ENCODE measurements at places on chromosomes 2 and 18. TPM values are rescaled to one million over a fixed set of nuclear protein-coding genes. Genes with fewer than 3 reads are reported as not detected.

The ANKRD30B gene
- 0.13 TPM for total RNA-seq

- H3K4me3 ChIP-seq = no peak overlapping the region
- H3K36me3 ChIP-seq = peaks cover 17% of the 10 kb centered on the region
- H3K27me3 ChIP-seq = no peaks in the 10 kb centered on the region
- no peak overlapping the region for H3K27ac ChIP-seq
- no peaks in the 10 kb centered on the region for H3K4me1 ChIP-seq
- DNase-seq = no peak
Measured at GRCh38 chr18:14098428-14098827, 33.8 kb downstream of the ZNF519 start.

- H3K27me3 ChIP-seq = no peaks in the 10 kb centered on the region
- no peak overlapping the region for H3K27ac ChIP-seq
- H3K4me1 ChIP-seq = no peaks in the 10 kb centered on the region
- no peak overlapping the region for H3K4me3 ChIP-seq
- H3K36me3 ChIP-seq = no peaks in the 10 kb centered on the region
- DNase-seq = no peak
Measured at GRCh38 chr18:75777630-75778029, 350.1 kb upstream of the SMIM21 start.

The GCFC2 gene
- total RNA-seq = 13.1 TPM

- no peaks in the 10 kb centered on the region for H3K4me1 ChIP-seq
- DNase-seq = no peak
- no peaks in the 10 kb centered on the region for H3K27me3 ChIP-seq
Measured at GRCh38 chr2:7621018-7621814, 704.0 kb downstream of the RNF144A start.

DNA sequence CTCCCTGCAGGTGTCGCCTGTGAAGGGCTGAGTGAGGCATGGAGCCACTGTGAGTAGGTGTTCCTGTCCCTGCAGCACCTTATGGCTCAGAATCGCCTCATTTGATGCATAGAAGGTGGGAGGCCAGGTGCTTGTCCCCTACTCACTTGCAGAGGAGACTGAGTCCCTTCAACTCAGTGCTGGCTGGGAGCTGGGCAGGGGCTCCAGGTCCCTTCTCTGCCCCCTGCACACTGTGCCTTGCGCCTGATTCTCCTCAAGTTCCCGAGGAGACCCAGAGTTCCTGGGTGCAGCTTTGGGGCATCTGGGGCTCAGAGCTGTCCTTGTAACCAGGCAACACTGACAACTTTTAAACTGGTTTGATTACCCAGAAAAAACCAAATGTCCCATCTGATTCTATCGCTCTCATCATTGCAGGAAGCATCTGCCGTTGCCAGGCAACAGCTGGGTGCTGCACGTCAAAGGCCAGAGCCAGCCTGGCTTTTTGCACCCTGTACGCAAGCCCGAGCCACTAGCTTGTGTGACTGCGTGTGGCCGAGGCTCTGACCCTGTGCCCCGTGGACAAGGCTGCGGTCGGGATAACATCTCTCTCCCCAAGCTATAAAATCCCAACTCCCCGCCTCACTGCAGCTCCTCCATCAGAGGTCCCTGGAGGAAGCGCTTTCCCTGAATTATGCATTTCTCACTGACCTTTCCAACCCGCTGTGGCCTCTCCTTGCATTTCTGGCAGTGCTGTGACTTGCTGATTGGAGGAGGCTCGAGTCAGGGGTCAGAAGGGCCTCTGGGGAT is 130.8 kb upstream of the HDAC4 start:
- no peaks in the 10 kb centered on the region for H3K27me3 ChIP-seq
- peaks cover 20% of the 10 kb centered on the region for H3K4me1 ChIP-seq
- H3K36me3 ChIP-seq = no peaks in the 10 kb centered on the region
- H3K27ac ChIP-seq = no peak overlapping the region

GRCh38 chr18:78511666-78512601 is 467.7 kb upstream of the SALL3 start:
- no peaks in the 10 kb centered on the region for H3K36me3 ChIP-seq
- no peak overlapping the region for H3K4me3 ChIP-seq
- H3K27ac ChIP-seq = no peak overlapping the region
- H3K27me3 ChIP-seq = no peaks in the 10 kb centered on the region
- H3K4me1 ChIP-seq = no peaks in the 10 kb centered on the region

DNA sequence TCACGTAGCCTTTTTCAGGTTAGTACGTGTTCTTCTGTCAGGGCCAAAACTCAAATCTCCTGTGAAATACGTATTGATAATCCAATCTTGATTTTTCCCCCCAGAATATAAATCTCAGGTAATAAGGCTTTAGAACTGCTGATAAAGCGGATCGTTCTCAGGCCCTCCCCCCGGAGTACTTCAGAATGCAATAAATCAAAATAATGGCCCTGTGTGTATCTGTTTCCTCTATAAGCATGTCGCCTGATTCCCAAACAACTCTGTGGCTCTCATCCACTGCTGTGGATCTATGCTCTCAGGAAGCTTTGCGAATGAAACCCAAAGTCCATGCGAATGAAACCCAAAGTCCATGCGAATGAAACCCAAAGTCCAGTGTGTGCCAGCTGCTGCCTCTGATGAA is 49.4 kb downstream of the IMPA2 start:
- H3K4me1 ChIP-seq = peaks cover 18% of the 10 kb centered on the region
- no peak for DNase-seq
- no peak overlapping the region for H3K4me3 ChIP-seq
- H3K27ac ChIP-seq = no peak overlapping the region

- peaks cover 35% of the 10 kb centered on the region for H3K4me1 ChIP-seq
- peak overlapping the region; percentile 97 for H3K4me3 ChIP-seq
- no peaks in the 10 kb centered on the region for H3K27me3 ChIP-seq
- DNase-seq = peak; percentile 95
- H3K27ac ChIP-seq = peak overlapping the region; percentile 100
Measured at GRCh38 chr2:218396688-218397462, 2.8 kb upstream of the CTDSP1 start.

DNA sequence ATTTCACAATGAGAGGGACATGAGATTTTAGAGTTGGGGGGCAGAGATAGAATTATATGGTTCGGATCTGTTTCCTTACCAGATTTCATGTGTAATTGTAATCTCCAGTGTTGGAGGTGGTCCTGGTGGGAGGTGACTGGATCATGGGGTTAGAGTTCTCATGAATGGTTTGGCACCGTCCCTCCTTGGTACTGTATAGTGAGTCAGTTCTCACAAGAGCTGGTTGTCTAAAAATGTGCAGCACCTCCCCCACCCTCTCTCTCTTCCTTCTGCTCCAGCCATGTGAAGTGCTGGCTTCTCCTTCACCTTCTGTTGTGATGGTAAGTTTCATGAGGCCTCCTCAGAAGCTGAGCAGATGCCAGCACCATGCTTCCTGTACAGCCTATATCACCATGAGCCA is 138.1 kb downstream of the SCG2 start:
- H3K4me3 ChIP-seq = no peak overlapping the region
- no peak for DNase-seq
- H3K27me3 ChIP-seq = no peaks in the 10 kb centered on the region
- no peaks in the 10 kb centered on the region for H3K36me3 ChIP-seq
- H3K4me1 ChIP-seq = peaks cover 3% of the 10 kb centered on the region

GRCh38 chr2:223626716-223627115 is 24.6 kb upstream of the SCG2 start:
- no peaks in the 10 kb centered on the region for H3K27me3 ChIP-seq
- H3K4me3 ChIP-seq = no peak overlapping the region
- no peaks in the 10 kb centered on the region for H3K36me3 ChIP-seq
- H3K27ac ChIP-seq = no peak overlapping the region

GRCh38 chr18:54717673-54718407 is 110.4 kb upstream of the RAB27B start:
- H3K4me3 ChIP-seq = no peak overlapping the region
- H3K27me3 ChIP-seq = no peaks in the 10 kb centered on the region
- no peaks in the 10 kb centered on the region for H3K36me3 ChIP-seq
- peak; percentile 81 for DNase-seq
- H3K27ac ChIP-seq = no peak overlapping the region

- no peaks in the 10 kb centered on the region for H3K27me3 ChIP-seq
- H3K27ac ChIP-seq = no peak overlapping the region
- H3K4me1 ChIP-seq = no peaks in the 10 kb centered on the region
- no peak overlapping the region for H3K4me3 ChIP-seq
Measured at GRCh38 chr2:151029406-151030157, 232.1 kb downstream of the RBM43 start.

DNA sequence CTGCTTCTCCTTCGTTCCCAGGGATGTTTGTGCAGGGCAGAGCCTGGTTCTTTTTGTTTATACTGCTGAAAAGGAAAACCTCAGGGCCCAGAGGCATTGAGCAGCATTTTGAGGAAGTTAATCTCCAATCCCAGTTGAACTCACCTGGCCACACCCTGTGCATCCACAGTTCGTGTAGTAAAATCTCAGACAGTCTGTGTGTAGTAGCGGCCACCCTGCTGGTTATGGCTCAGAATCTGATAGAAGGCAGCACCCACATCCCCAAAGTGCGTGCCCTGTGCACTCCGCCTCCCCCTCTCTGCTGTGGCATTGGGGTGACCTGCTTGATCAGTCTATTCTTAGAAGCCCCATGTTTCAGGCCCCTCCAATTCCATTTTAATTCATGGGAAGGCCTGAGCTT is 10.9 kb downstream of the TRIB2 start:
- peaks cover 99% of the 10 kb centered on the region for H3K4me1 ChIP-seq
- DNase-seq = no peak
- H3K4me3 ChIP-seq = no peak overlapping the region

GRCh38 chr18:22169011-22169888 is at the start of gene GATA6:
TSS of gene GATA6 (plus strand) at chr18:22169589. CDS start at chr18:22171145, 1,556 bp downstream.
- H3K4me3 ChIP-seq = peak within 1 kb of the TSS; percentile 44
- DNase-seq = peak; percentile 84
- peaks cover 69% of the 10 kb centered on the region for H3K27me3 ChIP-seq
- peak within 1 kb of the TSS; percentile 93 for H3K27ac ChIP-seq
- peaks cover 39% of the 10 kb centered on the region for H3K4me1 ChIP-seq
- peaks cover 21% of the 10 kb centered on the region for H3K36me3 ChIP-seq

GRCh38 chr2:105515581-105516415 is 116.9 kb upstream of the FHL2 start:
- H3K4me3 ChIP-seq = no peak overlapping the region
- no peaks in the 10 kb centered on the region for H3K36me3 ChIP-seq
- peaks cover 5% of the 10 kb centered on the region for H3K27me3 ChIP-seq
- H3K27ac ChIP-seq = no peak overlapping the region

- no peak overlapping the region for H3K27ac ChIP-seq
- no peaks in the 10 kb centered on the region for H3K36me3 ChIP-seq
- peak; percentile 66 for DNase-seq
- H3K4me1 ChIP-seq = peaks cover 32% of the 10 kb centered on the region
Measured at GRCh38 chr2:239776436-239777005, 248.6 kb downstream of the NDUFA10 start.

The ACKR3 gene
- 87.5 TPM for total RNA-seq

GRCh38 chr2:100627330-100628300 is 64.8 kb downstream of the PDCL3 start:
- no peaks in the 10 kb centered on the region for H3K27me3 ChIP-seq
- no peaks in the 10 kb centered on the region for H3K36me3 ChIP-seq
- no peak for DNase-seq
- H3K4me1 ChIP-seq = no peaks in the 10 kb centered on the region
- H3K27ac ChIP-seq = no peak overlapping the region

GRCh38 chr2:128286011-128286721 is 32.5 kb downstream of the HS6ST1 start:
- no peak overlapping the region for H3K4me3 ChIP-seq
- no peaks in the 10 kb centered on the region for H3K36me3 ChIP-seq
- H3K4me1 ChIP-seq = peaks cover 91% of the 10 kb centered on the region
- peak overlapping the region; percentile 52 for H3K27ac ChIP-seq

DNA sequence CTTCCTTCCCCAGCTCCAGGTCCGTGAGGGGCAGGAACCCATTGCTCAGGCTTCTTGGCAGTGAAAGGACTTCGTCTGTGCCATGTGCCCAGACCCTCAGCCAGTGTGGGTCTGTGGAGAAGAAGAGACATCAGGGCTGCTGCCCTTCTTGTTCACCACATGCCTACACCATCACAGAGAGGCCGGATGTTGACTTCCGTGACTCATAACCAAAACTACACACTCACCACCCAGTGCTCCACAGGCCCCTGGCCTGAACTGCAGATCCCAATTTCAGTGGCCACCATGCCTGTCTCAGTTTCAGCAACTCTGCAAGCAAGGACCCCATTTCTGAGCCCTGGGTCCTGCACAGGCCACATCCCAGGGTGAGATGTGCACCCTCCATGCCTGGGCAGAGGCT is 332.6 kb upstream of the SALL3 start:
- H3K36me3 ChIP-seq = no peaks in the 10 kb centered on the region
- H3K4me1 ChIP-seq = no peaks in the 10 kb centered on the region
- no peak overlapping the region for H3K4me3 ChIP-seq
- no peak overlapping the region for H3K27ac ChIP-seq
- DNase-seq = no peak
- no peaks in the 10 kb centered on the region for H3K27me3 ChIP-seq

The FBXO48 gene
- 2.4 TPM for total RNA-seq

The BOLL gene
- not detected for total RNA-seq

- H3K4me1 ChIP-seq = no peaks in the 10 kb centered on the region
- H3K4me3 ChIP-seq = no peak overlapping the region
- no peaks in the 10 kb centered on the region for H3K36me3 ChIP-seq
Measured at GRCh38 chr18:32530947-32531651, 60.4 kb upstream of the GAREM1 start.

GRCh38 chr18:48531908-48532307 is 6.9 kb upstream of the CTIF start:
- no peaks in the 10 kb centered on the region for H3K36me3 ChIP-seq
- H3K27me3 ChIP-seq = no peaks in the 10 kb centered on the region
- no peak for DNase-seq

DNA sequence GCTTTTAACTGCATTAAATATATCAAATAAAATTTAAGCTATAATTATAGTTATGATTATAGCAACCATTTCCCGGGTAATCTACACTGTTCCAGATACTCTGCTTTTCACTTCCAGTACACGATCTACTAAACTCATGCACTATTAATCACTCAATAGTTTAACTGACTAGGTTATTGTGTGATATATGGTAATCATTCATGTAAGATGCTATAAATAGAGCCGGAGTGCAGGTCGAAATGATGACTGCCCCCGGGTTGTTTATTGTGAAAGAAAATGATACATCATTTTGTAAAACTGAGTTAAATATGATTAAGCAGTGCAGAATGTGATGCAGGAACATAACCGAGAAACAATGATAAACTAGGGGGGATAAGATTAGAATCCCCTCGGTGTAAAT is 434.6 kb upstream of the DSEL start:
- no peaks in the 10 kb centered on the region for H3K36me3 ChIP-seq
- no peaks in the 10 kb centered on the region for H3K4me1 ChIP-seq
- H3K4me3 ChIP-seq = no peak overlapping the region
- no peaks in the 10 kb centered on the region for H3K27me3 ChIP-seq

DNA sequence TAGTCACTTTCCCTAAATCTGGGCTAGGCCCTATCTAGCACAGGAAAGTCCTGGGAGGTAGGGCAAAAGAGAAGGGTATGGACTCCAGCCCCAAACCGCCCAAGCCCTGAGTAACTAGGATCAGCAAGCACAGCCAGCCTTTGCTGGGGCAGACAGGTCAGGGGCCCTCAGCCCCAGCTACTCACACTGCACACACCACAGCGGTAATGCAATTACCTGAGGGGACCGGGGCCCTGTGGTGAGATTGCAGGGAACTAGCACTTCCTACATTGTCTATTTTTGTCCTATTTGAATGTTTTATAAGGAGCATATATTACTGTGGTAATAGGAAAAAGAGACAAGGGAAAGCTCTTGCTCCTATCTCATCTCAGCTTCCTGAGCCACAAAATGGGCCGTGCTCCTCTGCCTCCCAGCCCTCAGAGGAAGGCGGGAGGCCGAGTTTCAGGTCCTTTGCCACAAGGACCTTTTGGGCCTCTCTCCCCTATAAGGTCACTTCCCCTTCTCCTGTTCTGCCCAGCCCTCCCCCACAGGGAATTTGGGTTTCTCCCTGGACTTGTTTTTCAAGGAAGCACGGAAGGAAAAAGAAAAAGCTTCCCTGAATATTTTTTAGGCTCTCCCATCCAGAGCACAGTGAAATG is 20.5 kb downstream of the RAB11FIP5 start:
- peaks cover 87% of the 10 kb centered on the region for H3K4me1 ChIP-seq
- DNase-seq = no peak
- H3K27me3 ChIP-seq = no peaks in the 10 kb centered on the region
- peak overlapping the region; percentile 69 for H3K27ac ChIP-seq
- H3K36me3 ChIP-seq = no peaks in the 10 kb centered on the region

All from spleen (tissue), 13 donors.